Stimulated activated naive CD8-positive, alpha-beta T cell treated with anti-CD3 and anti-CD28 coated beads, Interleukin-15, amount 100 ng/mL, for 72 hours (primary cell): ENCODE measurements at places on chromosomes 12 and 14.

- no peak for DNase-seq
Observed at GRCh38 chr12:49537752-49538509, 899 bp upstream of the KCNH3 start.

- DNase-seq: no peak
Observed at GRCh38 chr12:15151161-15152091, 69.8 kb downstream of the RERG start.

DNA sequence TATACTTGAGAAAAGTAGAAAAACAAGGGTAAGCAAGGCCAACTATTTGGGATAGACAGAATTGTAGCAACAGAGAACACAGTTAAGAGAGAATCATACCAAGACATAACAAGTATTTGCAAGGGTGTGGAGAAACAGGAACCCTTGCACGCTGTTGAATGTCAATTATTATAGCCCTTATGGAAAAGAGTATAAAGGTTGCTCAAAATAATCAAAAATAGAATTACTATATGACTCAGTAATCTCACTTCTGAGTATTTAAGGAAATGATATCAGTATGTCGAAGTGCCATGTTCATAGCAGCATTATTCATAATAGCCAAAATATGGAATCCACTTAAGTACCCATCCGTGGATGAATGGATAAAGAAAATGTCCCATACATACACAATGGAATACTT lies 193.3 kb downstream of the PHLDA1 start:
- DNase-seq: no peak

DNA sequence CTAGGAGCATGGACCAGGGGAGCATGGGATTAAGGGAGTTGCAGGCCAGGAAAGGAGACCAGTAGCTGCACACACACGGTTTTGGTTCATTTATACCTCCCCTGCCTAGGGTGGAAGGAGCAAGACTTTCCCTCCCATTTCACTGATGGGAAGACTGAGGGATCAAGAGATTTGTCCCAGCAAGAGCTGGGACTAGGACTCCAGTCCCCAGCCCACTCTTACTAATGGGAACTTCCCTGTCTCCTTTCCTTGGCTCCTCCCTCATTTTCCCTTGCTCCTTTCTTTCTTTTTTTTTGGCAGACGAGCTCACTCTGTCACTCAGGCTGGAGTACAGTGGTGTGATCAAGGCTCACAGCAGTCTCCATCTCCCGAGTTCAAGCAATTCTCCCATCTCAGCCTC lies 13.0 kb downstream of the SCNN1A start:
- DNase-seq: no peak

GRCh38 chr12:99957866-99958466 lies 26.8 kb downstream of the ANKS1B start:
- DNase-seq: no peak

- peak; percentile 12 for DNase-seq
Observed at GRCh38 chr12:126784328-126784921, 1482.5 kb upstream of the TMEM132C start.

GRCh38 chr12:68334132-68334531 lies 2.0 kb upstream of the MDM1 start:
- DNase-seq: peak; percentile 62

DNA sequence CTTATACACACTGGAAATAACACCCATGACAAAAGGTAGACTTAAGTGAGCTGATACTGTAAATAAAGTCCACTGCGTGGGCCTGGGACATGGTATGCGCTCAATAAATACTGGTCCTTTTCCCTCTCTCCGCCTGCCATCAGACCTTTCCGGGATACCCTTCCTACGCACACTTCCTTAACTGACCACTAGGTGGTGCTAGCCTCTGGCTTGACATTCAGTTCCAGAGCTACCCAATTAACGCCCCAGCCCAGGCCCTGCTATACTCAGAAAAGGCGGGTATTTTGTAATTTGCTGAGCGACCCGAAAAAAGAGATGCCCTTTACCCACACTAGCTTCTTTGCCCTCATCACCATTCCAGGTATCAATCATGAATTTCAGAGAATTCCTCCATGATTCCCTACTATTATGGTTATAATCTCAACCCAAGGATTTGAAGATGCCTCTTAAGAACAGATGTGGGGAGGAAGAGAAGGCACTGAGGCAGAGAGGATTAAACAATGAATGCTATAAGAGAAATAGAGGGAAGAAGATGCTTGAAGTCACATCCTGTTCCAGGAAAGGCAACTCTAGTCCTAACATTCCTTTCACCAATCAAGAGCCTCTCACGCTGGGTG lies 3.9 kb upstream of the LRP1 start:
- peak; percentile 74 for DNase-seq

DNA sequence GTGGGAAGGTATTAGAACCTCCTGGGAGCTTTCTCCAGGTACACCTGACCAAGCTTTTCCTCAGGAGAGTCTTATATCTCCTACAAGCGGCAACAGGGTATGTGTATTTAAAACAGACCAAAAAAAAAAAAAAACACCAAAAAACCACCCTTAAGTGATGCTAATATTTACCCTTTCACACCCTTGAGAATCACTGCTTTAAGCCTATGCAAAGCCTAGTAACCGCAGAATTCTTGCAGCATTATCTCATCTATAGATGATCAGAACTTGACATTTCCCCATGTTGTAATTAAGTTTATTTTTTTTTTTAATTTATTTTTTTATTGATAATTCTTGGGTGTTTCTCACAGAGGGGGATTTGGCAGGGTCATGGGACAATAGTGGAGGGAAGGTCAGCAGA lies 19.3 kb downstream of the ZNF641 start:
- DNase-seq: no peak

DNA sequence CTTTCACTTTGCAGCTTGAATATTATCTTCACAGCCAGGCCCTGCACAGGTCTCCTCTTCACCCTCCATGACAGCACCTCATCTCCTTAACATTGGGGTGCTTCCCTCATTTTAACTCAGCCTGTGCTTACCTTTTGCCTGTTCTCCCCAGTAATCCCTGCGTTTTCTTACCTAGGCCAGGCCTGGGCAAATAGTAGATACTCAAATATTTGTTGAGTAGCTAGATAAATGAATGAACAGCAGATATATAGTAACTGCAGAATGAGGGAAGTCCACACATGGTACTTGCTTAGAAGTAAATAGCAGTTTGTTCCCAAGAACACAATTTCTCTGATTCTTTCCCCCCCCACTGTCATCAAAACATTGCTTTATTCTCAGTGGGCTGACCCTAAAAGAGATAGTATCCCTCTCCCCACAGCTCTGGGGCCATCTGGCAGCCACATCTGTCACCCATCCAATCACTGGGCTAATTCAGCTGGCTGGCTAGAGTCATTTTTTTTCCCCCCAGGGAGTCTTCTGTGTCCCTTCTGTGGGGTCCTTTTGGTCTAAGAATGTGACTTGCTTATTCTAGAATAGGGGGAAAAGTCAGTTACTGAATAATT lies 43.2 kb downstream of the APPL2 start:
- no peak for DNase-seq

DNA sequence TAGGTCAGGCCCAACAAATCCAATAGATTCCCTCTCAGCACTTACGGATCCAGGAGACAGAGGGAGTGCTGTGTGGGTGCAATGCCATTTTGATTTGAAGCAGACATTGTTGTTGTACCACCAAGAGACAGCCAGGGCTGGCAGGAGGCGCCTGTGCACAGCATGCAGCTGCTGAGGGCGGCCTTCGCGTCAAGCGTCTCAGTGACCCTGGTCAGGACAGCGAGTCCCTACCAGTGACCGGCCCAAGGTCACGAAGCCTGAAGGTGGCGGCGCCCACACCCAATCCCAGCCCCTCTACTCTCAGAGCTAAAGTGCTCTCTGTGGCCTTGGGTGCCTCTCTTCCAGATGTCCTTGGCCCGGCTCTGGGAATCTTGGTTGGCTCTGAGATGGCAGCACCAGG lies 40.5 kb downstream of the PRMT8 start:
- no peak for DNase-seq

GRCh38 chr12:106901276-106901675 lies 54.4 kb upstream of the TMEM263 start:
- no peak for DNase-seq

GRCh38 chr14:76583174-76583573 lies 178.1 kb upstream of the VASH1 start:
- DNase-seq: no peak

DNA sequence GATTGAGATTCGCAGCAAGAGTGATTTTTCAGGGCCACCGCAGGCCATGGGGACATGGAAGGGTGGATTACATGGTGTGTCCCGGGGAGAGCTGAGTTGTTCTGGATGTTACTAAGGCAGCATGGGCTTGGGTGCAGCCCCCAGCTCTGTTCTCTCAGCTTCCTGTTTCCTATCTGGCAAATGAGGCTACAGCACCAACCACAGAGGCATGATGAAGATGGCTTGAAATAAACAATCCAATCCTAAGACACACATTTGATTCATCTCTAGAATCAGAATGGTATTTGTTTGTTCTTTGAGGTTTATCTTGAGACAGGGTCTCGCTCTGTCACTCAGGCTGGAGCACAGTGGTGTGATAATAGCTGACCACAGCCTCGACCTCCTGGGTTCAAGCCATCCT lies 21.6 kb downstream of the GLTP start:
- no peak for DNase-seq

DNA sequence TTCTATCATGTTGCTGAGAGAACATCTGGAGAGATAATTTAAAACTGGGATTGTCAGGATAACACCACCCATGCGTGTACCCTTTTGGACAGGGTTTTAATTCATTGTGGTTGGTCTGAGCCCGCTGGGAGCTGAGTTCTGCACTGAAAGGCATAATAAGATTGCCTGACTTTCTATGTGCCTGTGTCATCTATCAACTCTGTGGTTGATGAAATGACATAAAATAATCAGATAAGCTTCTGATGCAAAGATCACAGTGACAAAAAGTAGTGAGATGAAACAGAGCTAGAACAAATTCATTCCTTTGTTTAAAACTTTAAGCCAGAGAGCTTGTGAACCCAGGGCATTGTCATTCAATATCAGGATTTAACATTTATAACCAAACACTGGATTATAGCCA lies 98.7 kb downstream of the BBS10 start:
- DNase-seq: no peak

DNA sequence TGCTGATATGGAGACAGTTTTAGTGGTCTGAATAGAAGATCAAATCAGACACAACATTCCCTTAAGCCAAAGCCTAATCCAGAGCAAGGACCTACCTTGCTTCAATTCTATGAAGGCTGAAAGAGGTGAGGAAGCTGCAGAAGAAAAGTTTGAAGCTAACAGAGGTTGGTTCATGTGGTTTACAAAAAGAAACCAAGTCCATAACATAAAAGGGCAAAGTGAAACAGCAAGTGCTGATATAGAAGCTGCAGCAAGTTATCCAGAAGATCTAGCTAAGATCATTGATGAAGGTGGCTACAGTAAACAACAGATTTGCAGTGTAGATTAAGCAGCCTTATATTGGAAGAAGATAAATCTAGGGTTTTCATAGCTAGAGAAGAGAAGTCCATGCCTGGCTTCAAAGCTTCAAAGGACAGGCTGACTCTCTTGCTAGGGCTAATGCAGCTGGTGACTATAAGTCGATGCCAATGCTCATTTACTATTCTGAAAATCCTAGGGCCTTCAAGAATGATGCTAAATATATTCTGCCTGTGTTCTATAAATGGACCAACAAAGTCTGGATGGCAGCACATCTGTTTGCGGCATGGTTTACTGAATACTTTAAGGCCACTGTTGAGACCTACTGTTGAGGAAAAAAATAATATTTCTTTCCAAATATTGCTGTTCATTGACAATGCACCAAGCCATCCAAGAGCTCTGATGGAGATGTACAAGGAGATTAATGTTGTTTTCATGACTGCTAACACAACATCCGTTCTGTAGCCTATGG lies 361.0 kb downstream of the DPF3 start:
- DNase-seq: no peak
